ENCODE measurements at places on chromosomes 6 and 20.
A peak's percentile ranks its signal among the peaks of the same experiment; 100 is the strongest.

- no peak for DNase-seq
These were observed 82.1 kb upstream of the FOXQ1 start for GRCh38 chr6:1229808-1230207.

DNA sequence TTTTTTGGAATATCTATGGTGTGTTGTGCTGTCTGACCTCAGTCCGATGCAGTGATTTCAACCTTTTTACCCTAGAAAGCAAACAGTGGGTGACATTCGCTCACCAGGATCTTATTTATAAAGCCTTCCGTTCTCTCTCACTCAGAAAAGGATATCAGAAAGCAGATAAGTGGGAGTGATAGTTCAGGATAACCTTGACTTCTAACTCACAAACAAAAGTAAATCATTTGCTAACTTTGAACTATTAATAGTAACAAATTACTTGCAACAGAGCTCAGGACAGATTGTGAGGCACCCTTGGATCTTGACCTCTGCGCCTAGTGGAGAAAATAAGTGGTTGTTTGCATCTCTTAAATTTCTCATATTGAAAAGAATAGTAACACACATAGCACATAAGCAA is 637.1 kb upstream of the CITED2 start:
- no peak for DNase-seq

DNA sequence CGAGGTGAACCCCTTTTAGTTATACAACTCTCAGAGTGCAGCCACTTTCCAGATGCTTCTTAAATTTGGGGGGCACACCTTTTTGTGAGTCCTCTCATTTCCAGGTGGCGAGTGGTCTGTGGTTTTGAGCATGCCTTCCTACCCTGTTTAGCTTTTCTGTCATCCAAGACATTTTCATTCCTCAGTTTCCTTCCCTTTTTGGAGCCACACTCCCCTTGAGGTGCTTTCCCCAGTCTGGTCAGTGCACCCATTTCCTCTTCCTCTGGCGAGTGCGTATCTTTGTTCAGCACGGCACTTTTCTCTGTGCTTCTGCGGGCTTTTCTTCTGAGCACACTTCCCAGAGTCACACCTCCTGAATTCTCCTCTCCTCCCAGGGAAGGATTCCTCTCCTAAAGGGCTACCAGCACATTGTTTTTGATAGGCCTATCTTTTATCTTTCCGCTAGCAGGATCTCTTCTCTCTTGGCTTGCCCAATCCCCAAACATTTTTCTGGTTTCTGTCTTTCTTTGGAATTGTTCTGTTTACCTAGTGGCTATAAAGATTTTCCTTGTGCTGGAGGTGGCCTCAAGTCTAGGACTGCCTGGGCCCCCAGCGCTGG is 1.4 kb downstream of the PHF20 start:
- DNase-seq = no peak

- no peak for DNase-seq
These were observed at the start of gene SRMS for GRCh38 chr20:63547725-63548480. TSS of gene SRMS (minus strand) at chr20:63547749. CDS start at chr20:63547463, 286 bp downstream.

DNA sequence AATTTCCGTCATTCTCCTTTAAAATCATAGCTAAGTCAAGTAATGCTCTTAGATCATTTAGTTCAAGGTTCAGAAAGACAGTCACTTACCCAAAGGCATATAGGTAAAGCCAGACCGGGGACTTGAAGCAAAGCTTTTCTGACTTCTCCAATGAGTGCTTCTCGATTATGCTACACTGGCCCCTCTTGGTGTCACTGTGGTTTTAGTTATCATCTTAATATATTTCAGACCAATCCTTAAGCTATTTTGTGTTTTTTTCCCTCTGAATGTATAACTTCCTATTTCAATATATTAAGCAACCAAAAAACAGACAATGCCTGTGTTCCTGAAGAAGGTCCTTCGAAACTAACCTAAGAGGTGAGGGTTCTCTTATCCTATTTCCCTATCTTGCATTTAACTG is 3.9 kb downstream of the PRDM1 start:
- no peak for DNase-seq

- DNase-seq = no peak
These were observed 38.7 kb downstream of the TRAF3IP2 start for GRCh38 chr6:111566873-111567517.

DNA sequence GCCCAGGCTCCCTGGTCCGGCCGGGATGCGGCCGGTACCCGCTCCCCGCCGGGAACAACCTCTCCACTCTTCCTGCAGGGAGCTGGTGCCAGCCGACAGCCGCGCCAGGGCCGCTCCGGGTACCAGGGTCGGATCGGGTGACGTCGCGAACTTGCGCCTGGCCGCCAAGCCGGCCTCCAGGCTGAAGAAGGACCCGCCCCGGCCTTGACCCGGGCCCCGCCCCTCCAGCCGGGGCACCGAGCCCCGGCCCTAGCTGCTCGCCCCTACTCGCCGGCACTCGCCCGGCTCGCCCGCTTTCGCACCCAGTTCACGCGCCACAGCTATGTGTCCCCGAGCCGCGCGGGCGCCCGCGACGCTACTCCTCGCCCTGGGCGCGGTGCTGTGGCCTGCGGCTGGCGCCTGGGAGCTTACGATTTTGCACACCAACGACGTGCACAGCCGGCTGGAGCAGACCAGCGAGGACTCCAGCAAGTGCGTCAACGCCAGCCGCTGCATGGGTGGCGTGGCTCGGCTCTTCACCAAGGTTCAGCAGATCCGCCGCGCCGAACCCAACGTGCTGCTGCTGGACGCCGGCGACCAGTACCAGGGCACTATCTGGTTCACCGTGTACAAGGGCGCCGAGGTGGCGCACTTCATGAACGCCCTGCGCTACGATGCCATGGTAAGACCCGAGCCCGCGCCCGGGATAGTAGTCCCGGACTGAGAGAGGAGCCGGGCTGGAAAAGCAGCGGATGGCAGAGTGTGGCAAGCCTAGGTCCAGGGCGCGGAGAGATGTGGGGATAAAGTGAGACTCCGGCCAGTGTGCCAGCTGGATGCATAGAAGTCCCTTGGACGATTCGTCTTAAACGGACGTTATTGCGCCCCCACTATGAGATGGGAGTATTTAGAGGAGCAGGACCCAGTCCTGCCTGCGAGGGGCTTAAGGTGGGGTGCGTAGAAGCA is at the start of gene NT5E:
Gene NT5E, plus strand, starts transcription at position 266 of the 942 bp plus-strand sequence. Its CDS starts 57 bp downstream, at position 323.
- no peak for DNase-seq

DNA sequence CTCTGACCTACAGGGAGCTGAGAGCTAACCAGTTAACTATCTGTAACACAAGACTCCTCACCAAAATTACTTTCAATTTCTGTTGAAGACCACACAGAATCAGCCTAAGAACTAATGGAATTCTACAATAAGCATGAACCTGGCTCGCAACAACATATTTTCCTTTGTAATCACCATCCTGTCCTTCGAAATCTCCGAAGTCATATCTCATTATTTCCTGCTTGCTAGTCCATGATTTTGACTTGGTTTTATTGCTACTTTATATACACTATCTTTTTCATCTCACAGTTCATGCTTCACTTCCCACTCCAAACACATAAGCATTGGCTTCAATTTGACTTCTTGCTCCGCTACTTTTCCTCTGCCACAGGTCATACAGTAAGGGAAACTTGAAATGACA is 405.8 kb upstream of the FKBP1C start:
- no peak for DNase-seq

GRCh38 chr6:2756687-2757224 is 6.0 kb upstream of the MYLK4 start:
- no peak for DNase-seq

GRCh38 chr6:16712255-16712930 is 48.9 kb downstream of the ATXN1 start:
- DNase-seq = no peak

GRCh38 chr20:39010496-39010895 is 48.4 kb downstream of the DHX35 start:
- no peak for DNase-seq

GRCh38 chr6:136076496-136076895 is 173.6 kb downstream of the MTFR2 start:
- DNase-seq = no peak

GRCh38 chr20:59776059-59776603 is 157.3 kb downstream of the SYCP2 start:
- no peak for DNase-seq

- DNase-seq = no peak
These were observed 497.2 kb upstream of the JARID2 start for GRCh38 chr6:14748679-14749078.

GRCh38 chr6:26537846-26538571 is at the start of gene HMGN4:
TSS of gene HMGN4 (plus strand) at chr6:26538366. CDS start at chr6:26545207, 6,841 bp downstream.
- DNase-seq = peak; percentile 96

DNA sequence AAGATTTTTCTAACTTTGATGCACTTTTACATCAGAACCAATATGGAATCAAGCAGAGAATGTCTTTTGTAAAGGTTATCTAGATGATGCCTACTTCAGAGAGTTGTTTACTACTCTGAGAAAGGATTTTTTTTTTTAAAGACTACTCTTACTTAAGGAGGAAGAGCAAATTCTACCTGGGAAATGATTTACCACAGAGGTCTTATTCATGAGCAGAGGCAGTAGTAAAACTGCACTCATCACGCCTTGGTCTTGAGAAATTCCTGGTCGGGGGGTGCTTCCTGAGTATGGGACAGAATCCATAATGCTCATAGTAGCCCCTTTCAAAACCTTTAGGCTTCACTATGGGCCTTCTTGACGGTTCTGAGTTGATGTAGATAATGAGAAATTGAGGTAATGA is 241.8 kb upstream of the PREP start:
- DNase-seq = no peak

- DNase-seq = no peak
These were observed 211.3 kb downstream of the FARS2 start for GRCh38 chr6:5472571-5472970.

DNA sequence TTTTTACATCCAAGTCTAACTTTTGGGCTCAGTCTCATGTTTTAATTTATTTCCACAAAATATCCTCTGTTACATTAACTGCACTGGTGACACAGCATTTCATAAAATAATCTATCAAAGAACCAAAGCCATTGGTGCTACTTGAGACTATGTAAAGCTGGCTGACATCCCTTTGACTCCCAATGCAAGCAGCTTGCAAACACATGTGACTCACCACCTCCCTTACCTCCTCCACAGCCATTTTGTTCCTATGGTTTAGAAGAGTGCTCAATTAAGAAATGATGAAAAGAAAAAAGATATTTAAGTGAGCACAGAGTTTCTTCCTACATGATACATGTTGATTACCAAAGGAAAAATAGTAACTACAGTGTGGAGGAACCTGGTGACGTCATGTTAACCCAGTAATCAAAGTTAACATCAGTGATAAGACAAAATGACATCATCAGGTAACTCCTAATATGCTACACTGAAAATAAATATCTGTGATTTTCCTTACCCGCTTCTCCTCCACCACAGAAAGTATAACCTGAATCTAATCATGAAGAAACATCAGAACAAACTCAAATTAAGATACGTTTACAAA is 53.3 kb upstream of the LGSN start:
- no peak for DNase-seq

GRCh38 chr20:62244644-62245108 is 6.4 kb downstream of the OSBPL2 start:
- DNase-seq = no peak

DNA sequence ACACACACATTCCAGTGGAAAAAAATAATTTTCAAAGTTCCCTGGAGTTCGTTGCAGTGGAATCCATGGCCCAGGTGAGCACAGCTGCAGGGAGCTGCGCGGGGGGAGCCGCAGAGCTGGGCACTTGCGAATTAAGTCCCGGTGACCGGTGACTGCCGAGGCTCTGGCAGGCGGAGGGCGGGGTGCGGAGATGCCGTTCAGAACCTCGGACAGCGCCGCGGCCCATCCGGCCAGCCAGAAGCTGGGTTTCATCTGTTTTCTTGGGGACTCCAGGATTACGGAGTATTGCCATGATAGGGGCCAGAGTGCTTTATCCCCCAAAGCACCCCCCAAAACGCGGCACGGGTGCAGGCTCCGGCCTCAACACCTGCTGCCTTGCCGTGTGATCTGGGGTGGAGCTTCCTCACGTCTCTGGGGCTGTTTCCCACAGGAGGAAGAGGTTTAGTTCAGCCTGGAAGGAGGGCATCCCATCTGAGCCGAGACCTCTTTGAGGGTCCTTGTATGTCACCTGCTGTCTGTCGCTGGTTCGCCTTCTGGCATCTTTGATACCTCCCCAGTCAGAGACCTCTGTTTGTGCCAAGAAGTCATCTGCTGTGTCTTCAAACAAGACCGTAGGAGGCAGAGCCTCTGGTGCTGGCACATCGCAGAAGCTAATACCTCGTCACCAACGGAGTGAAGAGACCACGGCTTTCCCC is 99.4 kb downstream of the YTHDF1 start:
- DNase-seq = no peak

GRCh38 chr6:28910901-28911690 is 12.7 kb downstream of the TRIM27 start:
- DNase-seq = no peak

DNA sequence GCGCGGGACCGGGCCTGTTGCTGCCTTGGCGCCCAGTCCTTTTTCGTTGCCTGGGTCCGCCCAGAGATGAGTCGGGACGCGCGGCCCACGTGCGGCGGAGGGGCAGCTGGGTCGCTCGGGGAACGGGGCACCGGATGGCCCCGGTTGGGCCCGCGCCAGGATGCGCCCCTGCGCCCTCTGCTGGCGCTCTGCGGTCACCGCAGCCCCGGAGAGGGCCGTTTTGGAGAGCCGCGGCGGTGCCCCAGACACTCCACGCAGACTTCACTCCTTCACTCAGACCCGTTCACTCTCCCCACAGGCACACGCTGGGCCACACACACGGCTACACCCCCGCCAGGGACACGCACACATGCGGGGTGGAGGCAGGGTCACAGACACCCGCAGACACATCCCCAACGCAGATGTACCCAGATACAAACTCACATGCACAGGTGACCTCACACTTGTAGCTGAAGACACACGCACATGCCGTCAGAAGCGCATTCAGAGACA is 38.8 kb downstream of the SRC start:
- DNase-seq = no peak

DNA sequence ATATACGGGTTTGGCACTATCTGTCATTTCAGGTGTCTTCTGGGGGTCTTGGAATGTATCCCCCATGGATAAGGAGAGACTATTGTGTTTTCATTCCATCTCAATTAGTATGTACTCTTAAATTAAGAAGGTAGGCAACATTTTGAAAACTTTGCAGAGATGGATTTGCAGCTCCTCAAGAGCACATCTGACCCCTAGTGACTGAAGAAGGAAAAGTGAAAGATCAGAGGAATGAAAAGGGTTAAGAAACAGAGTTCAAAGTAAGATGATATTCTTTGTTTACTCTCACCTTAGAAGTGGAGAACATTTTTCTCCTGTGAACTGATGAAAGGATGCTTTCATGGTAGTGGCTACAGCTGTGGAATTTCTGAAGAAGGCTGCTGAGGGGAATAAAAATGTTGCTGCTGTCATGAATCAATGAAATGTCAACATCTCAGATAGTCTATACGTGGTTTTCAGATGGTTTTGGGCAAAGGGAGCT is 41.5 kb downstream of the SH3BGRL2 start:
- no peak for DNase-seq

GRCh38 chr6:97215157-97215769 is 67.8 kb downstream of the MMS22L start:
- DNase-seq = peak; percentile 9

- no peak for DNase-seq
These were observed 251.9 kb downstream of the SOD2 start for GRCh38 chr6:159440911-159441703.

- DNase-seq = no peak
These were observed 94.0 kb upstream of the HIVEP1 start for GRCh38 chr6:11917951-11918738.

- DNase-seq = no peak
These were observed 53.5 kb downstream of the RIPOR2 start for GRCh38 chr6:24882295-24882694.

Measured in HS-27A (cell line).